ENCODE measurements at places on chromosomes 6 and 20. TPM values are rescaled to one million over a fixed set of nuclear protein-coding genes. Genes with fewer than 3 reads are reported as not detected.
A peak's percentile ranks its signal among the peaks of the same experiment; 100 is the strongest.

DNA sequence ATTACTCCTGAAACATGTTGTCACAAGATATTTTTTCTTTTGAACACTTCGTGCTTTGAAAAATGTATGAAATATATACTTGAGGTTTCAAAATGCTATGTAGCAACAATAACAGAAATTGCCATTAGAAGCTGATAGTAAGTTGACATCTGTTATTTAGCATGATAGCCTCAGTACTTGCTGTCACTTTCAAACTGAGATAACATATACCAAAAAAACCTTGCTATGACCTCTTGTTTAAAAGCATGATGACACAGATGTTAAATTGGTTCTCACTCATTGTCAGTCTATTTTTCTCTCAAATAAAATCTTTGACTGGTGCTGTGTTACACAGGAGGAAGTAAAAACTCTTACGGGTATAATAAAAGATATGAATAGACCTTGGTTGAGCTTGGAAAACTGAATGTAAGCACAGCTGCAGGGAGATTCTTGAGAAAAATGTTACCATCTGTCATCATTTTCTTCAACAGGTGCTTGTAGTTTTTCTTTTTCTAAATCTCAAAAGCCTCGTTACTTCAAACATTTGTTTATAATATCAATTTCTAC, 18.6 kb downstream of the MOXD1 start:
- DNase-seq = no peak
- no peaks in the 10 kb centered on the region for H3K4me1 ChIP-seq
- H3K36me3 ChIP-seq = no peaks in the 10 kb centered on the region

DNA sequence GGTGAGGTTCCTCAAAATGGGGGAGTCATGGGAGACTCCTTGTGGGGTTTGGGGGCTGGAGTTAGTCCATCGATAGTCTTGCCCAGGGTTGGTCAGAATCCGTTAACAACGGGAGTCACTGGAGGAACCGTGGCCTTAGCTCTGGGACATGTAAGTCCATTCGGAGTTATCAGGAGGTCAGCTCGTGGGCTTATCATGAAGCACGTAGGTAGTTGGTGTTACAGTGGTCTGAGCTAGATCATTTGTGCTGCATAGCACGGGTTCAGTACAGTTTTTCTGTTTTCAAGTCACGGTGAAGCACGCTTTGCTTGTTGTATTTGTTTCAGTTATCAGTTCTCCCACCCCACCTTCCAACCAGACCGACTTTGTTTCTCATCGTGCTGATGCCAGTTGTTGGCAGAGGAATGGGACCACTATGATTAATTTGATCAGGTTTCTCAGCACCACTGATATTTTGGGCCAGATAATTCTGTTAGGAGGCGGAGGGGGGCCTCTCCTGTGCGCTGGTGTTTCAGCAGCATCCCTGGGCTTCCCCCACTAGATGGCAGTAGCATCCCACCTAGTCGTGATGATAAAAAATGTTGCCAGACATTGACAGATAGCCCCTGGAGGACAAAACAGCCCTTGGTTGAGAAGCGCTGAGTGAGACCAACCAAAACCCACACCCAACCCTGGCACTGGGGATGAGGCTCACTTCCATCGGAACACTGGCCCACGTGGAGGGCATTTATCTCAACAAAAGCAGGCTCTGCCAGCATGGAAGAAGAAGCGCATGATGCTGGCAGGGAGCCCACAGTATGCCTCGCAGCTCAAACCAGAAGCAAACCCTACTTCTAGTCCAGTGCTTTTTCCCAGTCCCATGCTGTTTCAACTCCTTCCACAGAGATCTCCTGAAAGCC, 2.2 kb upstream of the APMAP start:
- peak; percentile 78 for DNase-seq
- peak overlapping the region; percentile 17 for H3K4me3 ChIP-seq
- no peak overlapping the region for H3K27ac ChIP-seq
- H3K27me3 ChIP-seq = no peaks in the 10 kb centered on the region
- H3K36me3 ChIP-seq = no peaks in the 10 kb centered on the region

DNA sequence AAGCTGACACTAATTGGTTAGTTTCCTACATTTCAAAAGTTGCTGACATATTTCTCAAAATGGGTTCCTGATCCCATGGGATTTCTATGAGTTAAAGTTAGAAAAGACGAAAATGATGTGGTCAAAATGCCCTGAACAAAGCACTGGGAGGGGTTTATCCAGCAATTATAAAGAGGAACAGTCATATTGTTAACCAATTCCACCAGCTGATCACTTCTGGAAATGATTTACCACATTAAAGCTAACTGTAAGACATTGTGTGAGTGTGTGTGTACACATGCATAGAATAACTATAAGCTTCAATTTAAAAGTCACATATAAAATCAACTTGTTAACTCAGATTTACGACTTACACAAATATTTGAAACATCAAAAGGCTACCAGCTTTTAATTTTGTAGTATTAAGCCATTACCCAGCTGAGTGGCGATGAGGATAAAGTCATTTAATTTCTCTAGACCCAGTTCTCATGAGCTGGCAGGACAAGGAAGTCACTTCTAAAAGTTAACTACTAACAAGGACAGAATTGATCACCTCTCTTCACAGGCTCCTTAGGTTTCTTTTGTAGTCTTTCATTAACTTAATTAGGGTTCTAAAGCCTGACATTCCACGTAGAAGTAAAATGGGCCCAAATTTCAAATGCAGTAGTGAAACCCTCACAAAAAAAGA, 40.4 kb downstream of the MAN1A1 start:
- no peak overlapping the region for H3K27ac ChIP-seq
- no peak overlapping the region for H3K4me3 ChIP-seq
- no peaks in the 10 kb centered on the region for H3K4me1 ChIP-seq
- no peaks in the 10 kb centered on the region for H3K27me3 ChIP-seq
- DNase-seq = no peak

GRCh38 chr20:59800309-59800708, 133.1 kb downstream of the SYCP2 start:
- no peaks in the 10 kb centered on the region for H3K4me1 ChIP-seq
- H3K27ac ChIP-seq = no peak overlapping the region
- no peaks in the 10 kb centered on the region for H3K36me3 ChIP-seq

GRCh38 chr20:10433014-10433622, 904 bp downstream of the MKKS start:
- H3K4me3 ChIP-seq = peak overlapping the region; percentile 85
- no peaks in the 10 kb centered on the region for H3K27me3 ChIP-seq
- DNase-seq = no peak
- H3K36me3 ChIP-seq = no peaks in the 10 kb centered on the region
- peaks cover 4% of the 10 kb centered on the region for H3K4me1 ChIP-seq
- peak overlapping the region; percentile 91 for H3K27ac ChIP-seq

GRCh38 chr6:16759181-16759645, 2.0 kb downstream of the ATXN1 start:
- H3K4me3 ChIP-seq = peak overlapping the region; percentile 84
- peak overlapping the region; percentile 99 for H3K27ac ChIP-seq
- no peaks in the 10 kb centered on the region for H3K36me3 ChIP-seq
- H3K4me1 ChIP-seq = peaks cover 10% of the 10 kb centered on the region
- no peaks in the 10 kb centered on the region for H3K27me3 ChIP-seq

DNA sequence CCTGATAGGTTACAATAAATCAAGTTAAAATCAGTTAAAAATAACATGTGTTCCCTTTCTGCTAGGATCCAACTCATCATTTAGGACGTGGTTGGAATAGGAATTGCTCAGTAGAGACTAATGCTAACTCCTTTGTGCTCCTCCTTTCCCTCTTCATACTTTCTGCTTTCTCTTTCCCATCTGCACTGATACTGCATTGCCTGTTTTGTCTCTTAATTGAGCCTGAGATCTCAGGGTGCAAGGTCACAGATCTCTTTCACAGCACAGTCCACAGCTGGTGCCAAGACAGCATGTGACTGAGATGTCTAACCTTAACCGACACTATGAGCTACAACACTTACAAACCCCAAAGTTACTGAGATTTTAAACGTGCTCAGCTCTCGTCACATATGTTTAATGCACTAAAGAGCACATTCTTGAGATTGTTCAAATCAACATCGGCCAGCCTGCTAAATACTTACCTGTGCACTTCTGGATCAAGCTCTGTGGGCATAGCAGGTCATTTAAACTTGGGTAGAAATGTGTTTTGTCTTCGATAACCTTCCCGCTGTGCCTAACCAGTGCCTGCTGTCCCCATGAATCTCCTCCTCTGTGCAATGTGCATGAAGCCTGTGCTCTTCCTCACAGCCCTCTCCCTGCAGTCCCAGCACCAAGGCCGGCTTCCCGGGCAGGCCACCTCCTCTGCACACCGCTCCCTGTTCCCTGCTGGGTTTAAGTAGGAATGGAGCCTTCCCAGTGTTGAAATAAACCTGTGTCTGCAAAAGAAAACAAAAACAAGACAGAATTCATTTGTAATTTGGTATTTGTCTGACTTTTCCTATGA, 39.6 kb upstream of the AFDN start:
- no peaks in the 10 kb centered on the region for H3K27me3 ChIP-seq
- H3K4me1 ChIP-seq = no peaks in the 10 kb centered on the region
- no peaks in the 10 kb centered on the region for H3K36me3 ChIP-seq
- no peak overlapping the region for H3K27ac ChIP-seq

GRCh38 chr6:1923449-1923848, 313.7 kb downstream of the FOXC1 start:
- no peaks in the 10 kb centered on the region for H3K4me1 ChIP-seq
- H3K4me3 ChIP-seq = no peak overlapping the region
- no peaks in the 10 kb centered on the region for H3K36me3 ChIP-seq
- H3K27ac ChIP-seq = no peak overlapping the region
- H3K27me3 ChIP-seq = no peaks in the 10 kb centered on the region

- no peaks in the 10 kb centered on the region for H3K36me3 ChIP-seq
- no peak for DNase-seq
- peak overlapping the region; percentile 58 for H3K27ac ChIP-seq
- no peak overlapping the region for H3K4me3 ChIP-seq
- H3K27me3 ChIP-seq = no peaks in the 10 kb centered on the region
- H3K4me1 ChIP-seq = no peaks in the 10 kb centered on the region
Measured at GRCh38 chr20:53104884-53105283, 132.7 kb downstream of the TSHZ2 start.

- no peaks in the 10 kb centered on the region for H3K27me3 ChIP-seq
- no peak overlapping the region for H3K4me3 ChIP-seq
- DNase-seq = no peak
- no peaks in the 10 kb centered on the region for H3K4me1 ChIP-seq
Measured at GRCh38 chr6:111809264-111809663, 64.0 kb downstream of the FYN start.

DNA sequence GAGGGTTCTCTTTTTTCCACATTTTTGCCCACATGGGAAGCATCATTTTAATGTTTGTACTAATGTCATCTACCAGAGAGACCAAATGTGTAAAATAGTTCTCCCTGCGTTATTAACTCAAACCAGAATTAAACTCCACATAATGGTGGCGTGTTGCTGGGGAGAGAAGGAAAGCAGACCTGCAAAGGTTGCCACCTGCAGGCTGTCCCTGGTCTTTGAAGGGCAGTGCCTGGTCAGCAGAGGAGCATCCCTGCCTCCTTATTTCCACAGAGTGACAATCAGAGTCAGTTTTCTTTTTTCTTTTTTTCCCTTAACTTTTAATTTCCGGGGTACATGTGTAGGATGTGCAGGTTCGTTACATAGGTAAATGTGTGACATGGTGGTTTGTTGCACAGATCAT, 214.5 kb downstream of the TBX18 start:
- no peak overlapping the region for H3K27ac ChIP-seq
- H3K4me1 ChIP-seq = no peaks in the 10 kb centered on the region
- DNase-seq = no peak
- no peak overlapping the region for H3K4me3 ChIP-seq
- no peaks in the 10 kb centered on the region for H3K27me3 ChIP-seq
- no peaks in the 10 kb centered on the region for H3K36me3 ChIP-seq

- no peaks in the 10 kb centered on the region for H3K27me3 ChIP-seq
- H3K4me1 ChIP-seq = no peaks in the 10 kb centered on the region
- H3K4me3 ChIP-seq = no peak overlapping the region
- no peak overlapping the region for H3K27ac ChIP-seq
- H3K36me3 ChIP-seq = no peaks in the 10 kb centered on the region
Measured at GRCh38 chr6:15608396-15608795, 54.4 kb downstream of the DTNBP1 start.

- DNase-seq = no peak
- H3K36me3 ChIP-seq = no peaks in the 10 kb centered on the region
- no peaks in the 10 kb centered on the region for H3K4me1 ChIP-seq
- no peaks in the 10 kb centered on the region for H3K27me3 ChIP-seq
- no peak overlapping the region for H3K4me3 ChIP-seq
- H3K27ac ChIP-seq = no peak overlapping the region
Measured at GRCh38 chr20:14700639-14700960, 363.2 kb upstream of the FLRT3 start.

DNA sequence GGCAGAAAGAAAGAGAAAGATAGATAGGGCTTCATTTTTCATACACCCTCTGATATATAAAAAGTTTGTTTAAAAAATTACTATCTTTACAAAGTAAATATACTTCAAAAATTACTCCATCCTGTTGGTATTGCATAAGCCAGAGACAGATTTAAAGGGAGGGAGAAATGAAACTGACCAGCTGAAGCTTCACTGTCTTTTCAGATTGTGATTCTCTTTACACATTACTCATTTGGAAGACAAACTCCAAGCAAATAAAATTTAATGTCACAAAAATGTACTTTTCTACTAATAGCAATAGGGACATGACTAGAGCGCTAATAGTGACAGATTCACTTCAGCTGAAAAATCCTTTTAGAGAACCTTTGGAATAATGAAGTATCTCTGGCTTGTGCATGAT, 38.6 kb upstream of the MARCKS start:
- H3K36me3 ChIP-seq = no peaks in the 10 kb centered on the region
- H3K4me1 ChIP-seq = no peaks in the 10 kb centered on the region
- no peak overlapping the region for H3K4me3 ChIP-seq
- H3K27ac ChIP-seq = no peak overlapping the region

GRCh38 chr6:44781912-44782597, 394.5 kb downstream of the CDC5L start:
- no peaks in the 10 kb centered on the region for H3K36me3 ChIP-seq
- no peak overlapping the region for H3K4me3 ChIP-seq
- H3K4me1 ChIP-seq = no peaks in the 10 kb centered on the region
- H3K27ac ChIP-seq = no peak overlapping the region
- H3K27me3 ChIP-seq = no peaks in the 10 kb centered on the region

TRMT6 gene
- total RNA-seq = 13.4 TPM

OR10C1 gene
- total RNA-seq = not detected

PHACTR1 gene
- 4.1 TPM for total RNA-seq

PPP1R3G gene
- 1.2 TPM for total RNA-seq

SEL1L2 gene
- not detected for total RNA-seq
